HS-27A (cell line): ENCODE measurements at places on chromosomes 1 and 21.

- no peak for DNase-seq
Observed at GRCh38 chr1:48684381-48684780, 92.3 kb downstream of the BEND5 start.

- DNase-seq, result no peak
Observed at GRCh38 chr1:84350550-84350949, 47.7 kb upstream of the DNASE2B start.

DNA sequence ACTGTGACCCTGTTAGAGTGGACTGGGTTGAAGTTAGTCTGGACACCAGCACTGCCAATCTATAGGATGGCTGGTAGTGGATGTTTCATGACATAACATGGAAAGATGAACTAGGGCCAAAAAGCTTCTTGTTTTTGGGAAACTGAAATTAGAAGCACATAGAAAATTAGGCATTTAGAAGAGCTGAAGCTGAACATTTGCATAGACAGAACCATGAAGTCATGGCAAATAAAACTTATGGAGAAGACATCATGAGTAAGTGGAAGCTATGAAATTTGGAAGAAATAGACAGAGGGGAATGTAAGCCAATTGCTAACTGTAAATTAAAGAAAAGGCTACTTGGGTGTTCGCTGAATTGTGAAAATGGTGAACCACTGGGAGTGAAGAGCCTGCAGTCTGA lies 2.7 kb upstream of the S100A11 start:
- no peak for DNase-seq

DNA sequence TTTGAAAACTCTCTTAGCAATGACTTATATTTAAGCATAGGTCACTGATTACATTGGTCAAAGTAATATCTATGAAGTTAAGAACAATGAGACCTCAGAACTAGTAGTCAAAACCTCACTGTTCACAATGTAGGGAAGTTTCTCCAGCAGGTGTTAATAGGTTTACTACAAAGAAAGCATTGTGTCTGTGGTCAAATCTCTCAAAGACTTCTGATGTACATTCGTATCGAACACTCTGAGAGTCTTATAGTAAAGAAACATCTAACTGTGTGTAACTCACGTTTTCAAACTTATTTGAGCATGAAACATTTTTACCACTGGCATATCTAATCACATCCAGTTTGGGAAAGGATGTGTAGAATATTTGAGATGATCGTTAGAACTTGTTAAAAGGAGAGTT lies 76.0 kb downstream of the MAP3K7CL start:
- no peak for DNase-seq

GRCh38 chr1:238252033-238252802 lies 361.5 kb upstream of the ZP4 start:
- DNase-seq, result peak; percentile 46
